ENCODE measurements at places on chromosomes 4 and X.

- DNase-seq = no peak
Observed at GRCh38 chr4:40682290-40683101, 52.8 kb upstream of the RBM47 start.

DNA sequence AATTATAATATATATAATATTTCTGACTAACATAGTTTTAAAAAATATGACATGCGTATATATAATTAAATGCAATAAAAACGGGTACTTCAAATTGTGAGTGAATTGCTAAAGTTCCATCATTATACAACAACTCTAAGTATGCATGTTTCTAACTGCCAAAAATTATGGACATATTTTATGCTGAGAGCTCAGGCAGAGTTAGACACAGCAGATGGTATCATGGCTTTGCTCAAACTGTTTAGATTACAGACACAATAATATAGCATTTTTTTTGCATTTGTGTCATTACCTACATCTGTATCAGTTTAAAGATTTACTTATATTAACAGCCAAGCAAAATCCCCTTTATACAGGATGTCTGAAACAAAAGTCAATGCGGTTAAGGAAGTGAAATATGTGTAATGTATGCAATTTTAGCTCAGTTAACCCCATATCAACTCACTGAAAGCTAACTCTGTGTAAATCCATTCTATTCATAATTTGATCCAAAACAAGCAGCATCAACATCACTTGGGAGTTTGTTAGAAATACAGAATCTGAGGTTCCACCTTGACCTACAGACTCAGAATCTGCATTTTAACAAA lies 119.1 kb upstream of the CNKSR2 start:
- DNase-seq = no peak

DNA sequence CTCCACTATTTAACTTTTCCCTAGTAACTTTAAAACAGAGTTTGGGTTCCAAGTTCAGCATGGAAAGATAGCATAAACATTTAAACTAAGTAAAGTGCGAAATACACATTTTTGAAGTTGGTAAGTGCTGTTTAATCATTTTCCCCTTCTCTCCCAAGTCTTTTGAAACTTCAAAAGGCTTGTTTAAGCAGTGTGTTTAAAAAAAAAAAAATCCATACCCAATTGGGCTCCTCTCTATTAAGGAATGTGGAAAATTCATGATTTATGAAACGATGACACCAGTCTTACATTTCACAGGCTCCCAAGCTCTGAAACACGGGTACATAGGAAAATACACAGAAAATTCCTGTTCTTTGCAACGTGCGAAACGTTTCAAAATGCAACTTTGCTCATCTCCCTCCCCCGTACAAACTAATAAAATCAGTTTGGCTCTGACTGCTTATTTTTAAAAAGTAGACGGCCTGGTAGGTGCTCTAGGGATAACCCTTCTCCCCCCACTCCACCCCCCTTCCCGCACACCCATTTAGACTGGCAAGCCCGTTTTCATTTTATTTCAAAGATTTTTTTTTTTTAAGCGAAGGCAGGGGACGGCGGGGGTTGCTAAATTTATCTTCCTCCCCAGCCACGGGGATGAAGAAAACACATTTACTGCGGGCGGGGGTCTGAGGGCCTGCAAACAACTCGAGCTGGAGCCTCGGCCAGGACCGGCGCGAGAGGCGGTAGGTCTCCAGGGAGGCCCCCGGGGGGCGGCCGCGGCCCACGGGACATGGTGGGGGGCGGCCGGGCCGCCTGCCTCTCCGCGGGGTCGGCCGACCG lies 786 bp upstream of the ZFX start:
- peak; percentile 35 for DNase-seq

GRCh38 chr4:108327642-108328382 lies 159.1 kb upstream of the LEF1 start:
- DNase-seq = no peak

DNA sequence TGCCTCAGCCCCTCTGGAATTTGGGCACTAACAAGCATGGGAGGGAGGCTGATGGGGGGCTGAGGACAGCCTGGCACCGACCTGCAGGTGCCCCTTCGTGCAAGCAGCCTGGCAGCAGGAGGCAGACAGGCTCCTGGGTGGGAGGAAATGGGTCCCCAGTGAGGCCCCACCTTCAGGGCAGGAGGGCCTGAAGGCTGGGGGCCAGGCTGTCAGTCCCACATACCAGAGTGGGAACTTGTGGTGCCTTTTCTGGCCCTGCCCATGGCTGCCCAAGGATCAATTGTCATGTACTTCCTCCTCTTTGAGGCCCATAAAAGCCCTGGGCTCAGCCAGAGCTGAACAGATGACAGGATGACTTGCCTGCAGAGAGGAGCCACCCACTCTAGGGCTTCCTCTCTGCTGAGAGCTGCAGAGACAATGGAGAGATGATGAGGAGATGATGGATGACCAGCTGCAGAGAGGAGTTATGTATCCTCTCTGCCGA lies 141.0 kb downstream of the PDHA2 start:
- no peak for DNase-seq

GRCh38 chr4:42555828-42556227 lies 101.1 kb downstream of the ATP8A1 start:
- DNase-seq = no peak

GRCh38 chr4:113616443-113616842 lies 145.1 kb downstream of the CAMK2D start:
- DNase-seq = no peak

DNA sequence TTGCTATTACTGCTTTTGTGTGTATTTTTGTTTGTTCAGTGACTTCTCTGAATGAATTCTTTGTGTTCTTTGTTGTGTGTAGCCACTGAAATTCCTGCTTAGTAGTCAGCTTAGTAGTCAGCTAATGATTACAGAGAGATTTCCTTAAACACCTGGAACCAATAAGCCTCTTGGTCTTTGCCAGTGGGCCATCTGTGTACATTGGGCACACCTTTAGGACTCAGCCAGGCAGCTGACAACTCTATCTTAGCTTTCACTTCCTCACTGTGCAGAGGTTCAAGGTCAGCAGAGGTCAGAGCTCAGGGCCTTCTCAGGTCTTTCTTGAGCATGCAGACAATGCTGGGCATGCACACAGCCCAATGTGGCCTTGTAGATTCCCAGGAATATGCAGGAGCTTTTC lies 59.3 kb downstream of the RWDD4 start:
- DNase-seq = no peak

GRCh38 chr4:77695774-77696173 lies 90.2 kb downstream of the CXCL13 start:
- DNase-seq = no peak

DNA sequence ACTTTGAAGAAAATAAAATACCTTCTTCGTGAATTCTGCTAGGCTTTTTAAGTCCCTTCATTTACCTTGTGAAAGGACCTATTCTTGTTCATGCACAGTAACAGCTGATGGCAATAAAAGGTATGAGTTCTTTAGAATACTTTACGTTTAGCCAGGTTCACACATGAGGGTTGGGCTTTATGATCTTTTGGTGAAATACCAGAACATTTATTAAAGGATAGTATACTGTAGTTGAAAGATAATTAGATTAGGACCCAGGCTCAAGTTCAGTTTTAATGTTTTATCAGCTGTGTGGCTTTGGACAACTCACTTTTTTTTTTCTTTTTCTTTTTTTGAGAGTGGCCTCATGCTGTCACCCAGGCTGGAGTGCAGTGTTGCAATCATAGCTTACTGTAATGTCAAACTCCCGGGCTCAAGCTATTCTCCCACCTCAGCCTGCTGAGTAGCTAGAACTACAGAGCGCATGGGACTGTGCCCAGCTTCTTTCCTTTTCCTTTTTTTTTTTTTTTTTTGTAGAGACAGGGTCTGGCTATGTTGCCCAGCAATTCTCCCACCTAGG lies 28.2 kb upstream of the NEIL3 start:
- no peak for DNase-seq

DNA sequence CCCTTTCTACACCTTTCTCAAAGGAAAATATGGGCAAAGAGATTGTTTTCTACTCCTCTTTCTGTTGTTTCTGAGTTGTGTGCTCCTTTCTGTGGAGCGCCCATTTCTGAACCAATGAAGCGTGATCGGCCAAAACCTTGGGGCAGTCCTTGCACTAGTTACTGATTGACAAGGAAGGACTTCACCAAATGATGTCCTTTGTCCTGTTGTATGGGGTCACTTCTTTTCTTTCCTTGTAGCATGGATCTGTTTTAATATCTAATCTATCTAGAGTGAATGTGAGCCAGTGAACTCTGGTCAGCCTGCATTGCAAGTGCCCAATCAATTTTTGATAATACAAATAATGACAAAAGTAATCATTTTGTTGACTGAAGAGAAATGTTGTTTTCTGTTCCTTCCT lies 94.5 kb downstream of the EGF start:
- no peak for DNase-seq

GRCh38 chr4:183758758-183759447 lies 99.8 kb downstream of the TRAPPC11 start:
- DNase-seq = no peak

GRCh38 chr4:1792158-1792831 lies 798 bp upstream of the FGFR3 start:
- DNase-seq = no peak
